ENCODE measurements at places on chromosomes 5 and 9.

GRCh38 chr9:133195029-133195428 lies 14.0 kb downstream of the OBP2B start:
- no peak for DNase-seq

DNA sequence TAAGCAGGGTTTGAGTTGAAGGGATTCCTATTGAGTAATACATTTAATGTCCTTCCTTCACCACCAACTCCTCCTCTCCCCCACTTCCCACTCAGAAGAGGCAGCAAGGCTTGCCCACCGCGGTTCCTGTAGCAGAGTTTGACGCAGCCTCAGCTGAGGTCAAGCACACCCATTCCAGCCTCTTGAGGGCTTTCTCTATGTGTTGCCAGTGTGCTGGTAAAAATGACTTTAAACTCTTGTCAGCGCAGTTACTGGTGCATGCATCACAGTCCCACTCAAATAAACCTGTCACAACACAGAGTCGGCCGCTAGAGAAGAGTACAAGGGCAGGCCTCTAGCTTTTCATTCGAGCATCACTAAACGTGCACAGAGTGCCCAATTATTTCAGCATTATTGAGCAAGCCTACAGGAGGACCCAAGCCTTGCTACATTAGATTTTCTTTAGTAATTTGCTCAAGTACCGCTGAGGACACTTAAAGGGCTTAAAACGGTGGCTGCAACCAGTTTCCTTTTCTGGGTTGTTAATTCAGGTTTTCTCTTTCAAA lies 79.6 kb downstream of the TLE4 start:
- DNase-seq = no peak

DNA sequence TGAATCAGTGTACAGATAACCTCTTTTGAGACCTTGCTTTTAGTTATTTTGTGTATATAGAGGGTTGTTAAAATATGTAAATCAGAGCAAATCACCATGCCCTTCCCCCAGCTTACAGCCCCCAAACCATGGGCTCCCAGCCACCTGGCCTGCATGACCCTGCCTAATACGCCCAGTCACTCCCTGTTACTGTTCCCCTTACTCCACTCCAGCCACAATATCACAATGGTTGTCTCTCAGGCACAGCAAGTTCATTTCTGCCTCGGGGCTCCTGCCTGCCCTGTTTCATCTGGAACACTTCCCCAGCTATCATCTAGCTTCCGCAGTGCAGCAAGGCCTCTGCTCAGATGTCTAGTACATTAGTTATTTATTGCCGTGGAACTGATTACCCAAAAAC lies 5.0 kb upstream of the CARD19 start:
- DNase-seq = no peak

GRCh38 chr5:74541381-74541781 lies 99.1 kb downstream of the ENC1 start:
- no peak for DNase-seq

- DNase-seq = no peak
Measured at GRCh38 chr5:178467568-178468195, 122.5 kb downstream of the COL23A1 start.

DNA sequence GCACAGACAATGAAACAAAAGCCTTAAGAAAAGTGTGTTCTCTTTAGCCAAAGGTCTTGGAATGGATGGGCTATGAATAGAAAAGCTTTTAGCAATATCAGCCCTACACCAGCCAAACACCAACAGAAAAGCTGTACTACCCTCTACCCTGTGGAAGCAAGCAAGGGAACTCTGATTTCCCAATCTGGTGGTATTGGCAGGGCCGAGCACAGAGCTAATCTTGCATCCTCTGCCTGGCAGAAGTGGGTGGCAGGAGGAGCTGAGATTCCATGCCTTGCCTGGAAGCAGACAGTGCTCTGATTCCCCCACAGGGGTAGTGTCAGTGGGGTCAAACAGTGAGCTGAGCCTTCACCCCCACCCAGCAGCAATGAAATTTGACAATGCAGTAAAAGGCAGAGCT lies 29.6 kb upstream of the ZNF782 start:
- DNase-seq = no peak

DNA sequence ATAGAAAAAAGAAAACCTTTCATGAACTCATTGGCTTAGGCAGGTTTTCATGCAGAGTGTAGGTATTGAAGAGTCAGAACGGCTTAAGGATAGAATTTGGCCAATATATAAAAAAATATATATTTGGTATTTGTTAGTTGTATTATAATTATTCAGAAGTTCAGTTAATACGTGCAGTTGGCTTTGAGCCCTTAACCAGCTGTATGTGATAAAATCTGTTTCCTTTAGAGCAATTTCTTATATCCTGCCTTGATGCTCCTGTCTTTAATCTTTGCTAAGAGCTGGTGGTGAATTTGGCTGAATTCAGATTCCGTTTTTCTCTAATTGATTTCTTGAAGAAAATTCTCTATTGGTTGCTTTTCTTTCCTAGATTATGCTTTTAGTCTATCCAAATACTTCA lies 3.7 kb downstream of the ANXA1 start:
- DNase-seq = no peak

DNA sequence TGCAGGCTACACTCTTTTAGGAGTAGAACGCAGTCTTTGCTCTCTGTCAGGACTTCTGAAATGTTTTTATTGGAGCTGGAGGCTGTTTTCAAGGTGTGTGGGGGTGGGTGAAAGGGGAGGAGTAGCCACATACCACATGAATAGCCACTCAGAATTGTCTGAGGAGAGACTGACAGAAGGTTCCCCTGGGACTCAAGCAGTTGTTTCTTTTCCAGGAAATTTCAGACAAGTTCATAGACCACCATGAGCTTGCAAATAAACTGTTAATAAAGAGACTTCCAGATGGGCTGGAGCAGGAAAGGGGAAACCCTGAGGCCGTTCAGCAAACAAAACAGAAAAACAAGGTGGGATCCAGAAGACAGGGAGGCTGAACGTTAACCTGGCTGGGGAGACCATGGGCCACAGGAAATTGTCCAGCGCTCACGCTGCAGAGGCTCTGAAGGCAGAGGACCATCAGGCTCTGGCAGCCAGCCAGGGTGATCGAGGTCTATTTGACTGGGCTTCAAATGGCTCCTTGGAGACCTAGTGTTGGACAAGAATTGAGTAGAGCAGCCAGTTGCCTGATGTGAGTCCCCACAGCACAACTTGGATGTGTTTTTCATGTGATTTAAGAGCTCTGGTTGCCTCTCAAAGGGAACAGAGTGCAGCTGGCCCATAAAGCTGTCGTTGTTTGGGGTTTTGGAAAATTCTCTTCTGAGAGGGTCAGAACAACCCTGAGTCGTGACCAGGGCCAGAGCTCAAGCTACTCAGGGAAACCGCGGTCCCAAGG lies 159.2 kb upstream of the RAI14 start:
- DNase-seq = no peak

DNA sequence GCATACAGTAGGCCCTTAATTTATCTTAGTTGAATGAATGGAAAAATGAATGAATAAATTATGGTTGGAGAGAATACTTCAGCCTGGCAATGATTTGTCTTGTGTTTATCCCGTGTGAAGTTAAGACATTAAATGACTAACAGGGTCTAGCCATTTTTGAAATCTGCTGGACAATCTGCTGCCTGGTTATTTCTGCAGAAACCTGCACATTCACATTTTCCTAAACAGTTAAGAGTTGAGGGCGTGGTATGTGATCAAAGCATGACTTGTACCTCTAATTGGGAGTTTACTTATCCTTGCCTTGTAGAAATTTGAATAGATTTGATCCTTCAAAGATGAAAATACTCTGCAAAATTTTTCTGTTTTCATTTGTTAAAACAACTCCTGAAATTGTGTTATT lies 34.6 kb upstream of the NDFIP1 start:
- no peak for DNase-seq

DNA sequence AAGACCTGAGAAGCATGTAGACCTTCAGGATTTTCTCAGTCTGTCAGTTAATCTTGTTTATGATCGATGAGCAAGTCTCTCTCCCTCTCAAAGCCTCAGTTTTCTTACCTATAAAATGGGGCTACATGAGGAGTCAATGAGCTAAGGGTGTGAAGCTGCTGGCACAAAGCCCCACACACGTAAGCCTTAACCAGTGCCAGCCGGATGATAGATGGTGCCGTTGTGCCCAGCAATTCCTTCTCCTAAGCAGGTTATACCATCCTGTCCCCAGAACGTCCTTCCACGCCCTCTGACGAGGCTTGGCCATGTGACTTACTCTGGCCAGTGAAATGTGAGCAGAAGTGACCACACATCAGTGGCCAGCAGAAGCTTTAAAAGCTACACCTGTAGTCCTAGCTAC lies 179.0 kb downstream of the C9orf50 start:
- no peak for DNase-seq

DNA sequence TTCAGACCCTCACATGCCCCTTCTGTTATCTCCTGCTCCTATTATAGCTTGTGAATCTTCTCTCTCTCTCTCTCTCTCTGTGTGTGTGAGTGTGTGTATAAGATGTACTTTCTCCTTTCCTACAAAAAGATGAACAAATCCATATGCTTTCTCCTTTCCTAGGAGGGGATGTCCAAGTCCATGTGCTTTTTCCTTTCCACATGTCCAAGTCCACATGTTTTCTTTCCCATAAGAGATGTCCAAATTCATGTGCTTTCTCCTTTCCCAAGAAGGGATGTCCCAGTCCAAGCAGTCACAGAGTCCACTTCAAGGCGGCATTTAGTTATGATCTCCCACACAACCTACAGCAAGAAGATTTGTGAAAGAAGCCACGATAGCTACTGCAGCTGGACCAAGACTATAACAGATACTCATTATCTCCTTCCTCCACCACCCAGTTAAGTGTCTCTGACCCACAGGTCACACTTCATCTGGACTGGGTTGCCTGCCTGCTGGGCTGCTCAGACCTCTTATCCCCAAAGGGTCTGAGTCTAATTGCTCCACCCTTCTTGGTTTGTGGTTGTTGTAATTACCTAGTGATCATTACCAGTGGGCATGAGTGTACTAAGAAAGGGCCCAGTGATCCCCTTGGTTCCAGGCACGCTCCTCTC lies 18.4 kb upstream of the FOXI1 start:
- no peak for DNase-seq

DNA sequence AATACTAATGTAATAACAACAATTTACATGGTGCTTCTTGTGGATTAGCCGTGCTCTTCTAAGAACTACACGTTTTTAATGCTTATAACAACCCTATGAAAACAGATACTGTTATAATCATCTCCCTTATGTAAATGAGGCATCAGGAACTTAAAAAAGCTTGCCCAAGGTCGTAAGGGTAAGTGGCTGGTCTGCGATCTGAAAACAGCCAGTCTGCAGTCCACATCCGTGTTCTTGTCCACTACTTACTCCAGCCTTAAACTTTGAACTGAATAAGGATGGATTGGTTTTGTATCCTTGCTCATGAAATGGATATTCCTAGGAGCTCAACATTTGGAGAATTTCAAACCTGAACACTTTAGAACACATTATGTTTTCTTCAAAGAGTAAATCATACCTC lies 26.7 kb downstream of the PAM start:
- DNase-seq = no peak

DNA sequence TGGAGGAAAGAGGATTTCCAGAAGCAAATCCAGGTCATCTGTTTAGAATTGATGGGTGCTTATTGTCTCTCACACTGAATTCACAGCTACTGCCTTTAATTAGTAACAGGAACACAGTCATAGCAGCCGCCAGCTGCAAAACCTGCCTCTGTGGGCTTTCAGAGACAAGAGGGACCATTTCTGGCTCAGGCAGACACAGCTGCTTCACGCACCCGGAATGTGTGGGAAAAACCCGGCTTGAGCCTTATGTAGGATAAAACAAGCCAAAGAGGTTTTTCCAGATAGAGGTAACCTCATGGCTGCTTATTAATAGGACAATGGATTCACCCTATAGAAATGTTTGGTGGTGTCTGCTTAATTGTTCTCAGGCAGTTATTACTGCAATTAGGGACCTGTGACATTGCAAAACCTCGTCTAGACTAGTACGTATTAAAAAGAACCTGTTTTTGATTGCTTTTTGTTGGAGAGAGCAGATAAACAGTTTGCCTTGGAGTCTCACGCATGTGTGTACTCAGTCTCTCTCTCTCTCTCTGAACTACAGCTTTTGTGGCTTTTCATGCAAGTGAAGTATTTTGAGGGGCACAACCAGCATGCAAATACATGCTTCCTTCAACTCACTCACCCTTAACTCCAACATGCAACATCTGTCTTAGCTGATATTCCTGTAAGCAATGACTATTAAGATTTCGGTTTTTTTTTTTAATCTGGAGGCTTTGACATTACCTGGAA lies 302.7 kb downstream of the PLK2 start:
- DNase-seq = no peak

GRCh38 chr5:53089481-53089991 lies 20.0 kb downstream of the MOCS2 start:
- DNase-seq = no peak

DNA sequence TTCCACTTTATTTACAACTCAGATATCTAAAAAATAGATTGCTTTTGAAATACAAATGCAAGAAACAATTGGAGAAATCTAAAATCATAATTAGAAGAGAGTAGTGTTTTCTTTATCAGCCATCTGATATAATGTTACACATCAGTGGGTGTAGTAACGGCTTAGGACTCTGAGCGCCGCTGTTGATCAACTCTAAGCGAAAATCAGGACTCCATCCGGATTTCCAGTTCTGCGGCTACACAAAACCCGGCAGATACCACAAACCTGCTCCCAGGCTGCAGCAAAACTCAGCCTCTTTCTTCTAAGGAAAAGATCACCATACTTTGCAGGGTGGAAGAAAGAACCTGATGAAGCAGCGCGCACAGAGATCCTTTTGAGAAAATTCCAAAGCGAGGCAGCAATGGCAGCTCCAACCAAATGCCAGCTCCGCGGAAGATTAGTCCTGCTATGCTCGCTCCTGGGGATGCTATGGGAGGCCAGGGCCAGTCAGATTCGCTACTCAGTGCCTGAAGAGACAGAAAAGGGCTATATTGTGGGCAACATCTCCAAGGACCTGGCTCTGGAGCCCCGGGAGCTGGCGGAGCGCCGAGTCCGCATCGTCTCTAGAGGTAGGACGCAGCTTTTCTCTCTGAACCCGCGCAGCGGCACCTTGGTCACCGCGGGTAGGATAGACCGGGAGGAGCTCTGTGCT lies at the start of gene PCDHGA9:
Gene PCDHGA9, plus strand, starts transcription at position 226 of the 691 bp plus-strand sequence. Its CDS starts 175 bp downstream, at position 401.
- no peak for DNase-seq

GRCh38 chr5:170314541-170315095 lies 17.0 kb upstream of the LCP2 start:
- no peak for DNase-seq

DNA sequence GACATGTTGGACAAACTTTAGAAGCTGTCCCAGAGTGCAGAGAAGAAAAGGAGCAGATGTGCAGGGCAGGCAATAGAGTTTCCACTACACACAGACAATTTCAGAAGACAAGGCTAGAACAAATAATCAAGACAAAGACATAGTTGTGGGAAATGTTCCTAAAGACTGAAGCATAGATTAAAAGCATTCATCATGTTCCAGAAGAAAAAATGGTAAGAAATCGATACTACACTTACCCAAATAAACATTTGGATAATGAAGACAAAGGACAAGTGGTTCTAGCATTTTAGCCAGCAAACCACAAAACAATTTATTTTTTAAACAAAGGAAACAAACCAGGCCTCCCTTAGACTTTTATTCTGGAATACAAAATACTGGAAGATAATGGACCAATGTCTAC lies 97.9 kb downstream of the FSTL4 start:
- DNase-seq = no peak

GRCh38 chr5:79396265-79396664 lies 117.7 kb downstream of the HOMER1 start:
- no peak for DNase-seq

Measured in activated naive CD4-positive, alpha-beta T cell treated with Interleukin-2 at 50 U/mL for 16 hours (primary cell).